ENCODE measurements at places on chromosomes 7 and 10.

DNA sequence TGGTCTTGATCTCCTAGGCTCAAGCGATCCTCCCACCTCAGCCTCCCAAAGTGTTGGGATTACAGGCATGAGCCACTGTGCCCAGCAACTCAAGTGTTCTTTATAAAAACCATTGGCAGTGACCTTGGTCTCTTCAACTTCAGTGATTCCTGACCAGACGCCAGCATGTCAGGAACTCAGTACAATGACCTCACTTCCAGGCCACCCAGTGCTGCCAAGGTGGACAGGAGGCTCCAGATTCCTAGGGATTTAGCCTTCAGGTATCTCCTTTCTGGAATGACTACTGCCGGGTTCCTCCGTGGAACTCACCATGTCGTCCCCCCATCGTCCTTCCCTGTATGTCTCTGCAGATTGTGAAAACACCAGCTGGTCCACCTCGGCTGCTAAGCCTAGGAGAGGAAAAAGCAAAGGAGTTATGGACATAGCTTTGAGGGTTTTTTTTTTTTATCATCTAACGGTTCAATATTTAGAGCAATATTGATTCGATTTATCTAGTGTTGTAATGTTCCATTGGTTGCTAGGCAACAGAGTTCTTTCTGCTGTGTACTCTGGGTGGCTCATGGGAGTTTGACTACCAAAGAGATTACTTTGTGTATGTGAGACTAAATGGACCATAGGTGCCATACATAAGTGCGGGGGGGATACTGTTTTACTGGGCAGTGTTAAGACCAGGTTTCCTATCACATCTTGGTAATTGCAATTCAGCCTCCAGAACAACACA lies 425.8 kb upstream of the AUTS2 start:
- DNase-seq: no peak

DNA sequence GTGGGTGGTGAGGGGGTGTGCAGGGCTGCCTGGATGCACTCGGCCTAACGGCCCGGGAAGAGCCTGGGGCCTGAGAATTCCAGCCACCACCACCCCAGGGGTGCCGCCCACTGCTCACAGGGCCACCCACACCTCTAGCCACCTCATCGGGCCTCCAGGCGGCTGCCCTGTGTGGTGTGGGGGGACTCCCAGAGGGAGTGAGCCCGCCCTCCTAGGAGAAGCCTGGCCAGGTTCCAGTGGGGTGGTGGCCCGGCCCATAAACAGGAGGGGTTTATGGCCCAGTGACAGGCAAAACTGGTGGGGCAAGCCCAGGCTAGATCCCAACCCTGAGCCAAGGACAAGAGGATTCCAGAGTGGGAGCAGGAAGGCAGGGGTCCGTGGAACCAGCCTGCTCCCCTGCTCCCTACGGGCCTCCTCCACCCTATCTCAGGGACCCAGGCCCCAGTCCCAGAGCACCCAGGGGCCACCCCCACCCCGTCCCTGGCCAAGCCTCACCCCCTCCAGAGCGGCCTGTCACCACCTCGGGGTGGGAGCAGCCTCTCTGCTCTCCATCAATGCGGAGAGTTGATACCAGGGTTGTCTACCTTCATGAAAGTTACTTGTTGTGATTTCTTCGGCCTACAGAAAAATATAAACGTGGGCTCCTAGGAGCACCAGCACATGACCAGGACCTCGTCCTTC lies 20.2 kb upstream of the PDGFA start:
- no peak for DNase-seq

DNA sequence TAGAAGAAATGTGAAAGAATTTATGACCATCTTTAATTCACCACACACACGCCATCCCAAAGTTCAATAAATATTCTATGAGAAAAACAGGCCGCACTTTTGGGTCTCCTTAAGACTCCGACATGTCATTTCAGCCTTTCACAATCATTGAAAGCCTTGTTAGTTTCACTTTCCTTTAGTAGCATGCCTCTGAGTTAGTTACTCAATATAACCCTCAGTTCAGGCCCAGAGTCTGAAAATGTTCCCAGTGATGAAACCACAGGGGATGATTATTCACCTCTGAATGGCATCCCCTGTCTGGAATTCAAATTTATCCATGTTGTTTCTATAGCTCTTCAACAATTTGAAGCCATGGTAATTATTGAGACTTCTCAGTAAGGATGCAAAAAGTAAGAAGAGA lies 278.1 kb upstream of the NRP1 start:
- no peak for DNase-seq

GRCh38 chr10:97078261-97078937 lies 107.4 kb downstream of the SLIT1 start:
- DNase-seq: no peak

DNA sequence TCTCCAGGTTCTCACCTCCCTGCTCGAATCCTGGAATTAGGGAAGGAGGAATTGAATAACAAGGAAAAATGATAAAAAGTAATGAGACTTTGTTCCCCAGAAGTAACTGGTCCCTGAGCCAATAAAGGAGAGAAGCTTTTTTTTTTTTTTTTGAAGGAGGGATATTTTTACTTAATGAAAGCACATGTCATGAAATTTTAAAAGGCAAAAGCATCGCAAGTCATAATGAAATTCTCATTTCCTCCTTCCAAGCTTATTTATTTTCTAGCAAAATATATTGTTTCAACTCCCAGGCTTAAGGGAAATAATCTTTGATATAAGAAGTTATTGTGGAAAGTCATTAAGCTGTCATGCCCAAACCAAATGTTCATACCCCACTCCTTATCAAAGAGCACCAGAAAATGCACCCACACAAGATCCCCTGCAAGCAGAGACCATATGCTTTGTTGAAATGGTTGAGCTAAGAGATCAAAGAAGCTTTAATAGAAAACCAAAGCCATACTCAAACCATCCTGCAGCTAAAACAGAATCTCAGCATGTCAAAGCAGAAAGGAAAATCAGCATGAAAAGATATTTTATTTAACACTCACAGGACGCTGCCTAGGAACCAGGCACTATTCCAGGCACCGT lies 16.7 kb upstream of the ABCC2 start:
- no peak for DNase-seq

- no peak for DNase-seq
Measured at GRCh38 chr7:130872756-130873448, 138.9 kb upstream of the KLF14 start.

DNA sequence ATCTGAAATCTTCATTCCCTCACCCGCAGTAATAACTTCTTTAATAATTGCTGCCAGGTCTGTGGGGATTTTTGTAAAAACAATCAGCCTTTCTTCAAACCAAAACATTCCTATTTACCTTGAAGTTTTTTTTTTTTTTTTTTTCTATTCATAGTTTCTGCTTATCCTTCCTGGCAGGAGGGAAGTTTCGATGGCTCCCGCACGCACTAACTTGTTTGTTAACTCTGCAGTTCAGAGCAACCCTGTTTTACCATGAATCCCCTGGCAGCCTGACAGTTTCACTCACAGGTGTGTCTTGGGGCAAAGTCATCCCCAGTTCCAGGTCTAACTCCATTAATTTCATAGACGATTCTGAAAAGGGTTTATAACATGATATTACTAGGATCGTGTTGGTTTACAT lies 149.3 kb downstream of the KLF6 start:
- DNase-seq: no peak

DNA sequence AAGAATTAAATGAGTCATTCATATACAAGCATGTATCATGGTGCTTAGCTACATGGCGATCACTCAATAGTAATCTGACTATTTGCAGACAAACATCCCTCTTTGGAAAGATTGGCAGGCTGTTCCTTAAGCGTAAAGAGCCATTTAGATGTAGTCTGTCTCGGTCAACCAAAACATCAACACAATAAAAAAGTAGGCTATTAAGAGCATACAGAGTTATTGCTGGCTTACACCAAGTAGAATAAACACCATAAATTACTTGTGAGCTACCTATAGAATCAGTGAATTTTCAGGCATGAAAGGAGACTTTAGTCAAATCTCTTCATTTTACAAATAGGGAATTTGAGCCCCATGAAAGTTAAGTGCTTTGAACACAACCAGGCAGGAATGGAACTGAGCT lies 171.7 kb upstream of the FAM171A1 start:
- DNase-seq: no peak

GRCh38 chr7:41005374-41005901 lies 697.5 kb downstream of the INHBA start:
- no peak for DNase-seq

DNA sequence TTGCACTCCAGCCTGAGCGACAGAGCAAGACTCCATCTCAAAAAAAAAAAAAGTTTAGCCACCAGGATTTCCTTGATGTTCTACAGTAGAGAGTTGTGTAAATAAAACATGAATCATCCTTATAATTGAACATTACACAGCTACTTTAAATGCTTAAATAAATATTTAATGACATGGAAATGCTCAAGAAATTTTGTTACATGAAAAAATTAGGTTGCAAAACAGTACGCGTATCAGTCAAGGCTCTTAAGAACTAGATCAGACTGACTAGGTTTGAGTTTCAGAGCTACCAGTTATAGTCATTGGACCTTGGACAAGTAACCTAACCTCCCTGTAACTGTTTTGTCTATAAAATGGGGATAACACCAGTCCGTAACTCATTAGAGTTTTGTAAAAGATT lies 38.7 kb upstream of the GSAP start:
- no peak for DNase-seq

DNA sequence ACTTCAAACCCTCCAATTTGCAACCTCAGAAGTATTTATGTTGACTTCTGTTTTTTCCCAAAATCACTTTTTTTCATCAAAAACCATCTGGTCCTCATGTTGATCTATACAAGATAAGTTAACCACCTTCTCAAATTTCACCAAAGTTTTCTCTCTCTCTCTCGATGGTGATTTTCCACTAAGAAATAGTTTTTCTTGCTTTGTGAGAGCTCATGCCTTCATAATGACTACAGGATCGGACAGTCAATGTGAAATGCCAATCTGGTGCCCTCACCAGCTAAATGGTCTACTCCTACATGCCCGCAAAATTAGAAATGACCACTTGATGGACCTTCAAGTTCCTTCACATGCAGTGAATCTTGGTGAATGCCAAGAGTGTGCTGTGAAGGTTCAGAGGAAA lies 40.4 kb downstream of the CNNM1 start:
- DNase-seq: no peak

- DNase-seq: no peak
Measured at GRCh38 chr7:44101303-44101965, 2.7 kb upstream of the AEBP1 start.
